CD4-positive, alpha-beta T cell treated with Interleukin-12 subunit alpha and Interleukin-12 subunit beta, for 1 hour (primary cell): ENCODE measurements at places on chromosomes 1 and 21.

DNA sequence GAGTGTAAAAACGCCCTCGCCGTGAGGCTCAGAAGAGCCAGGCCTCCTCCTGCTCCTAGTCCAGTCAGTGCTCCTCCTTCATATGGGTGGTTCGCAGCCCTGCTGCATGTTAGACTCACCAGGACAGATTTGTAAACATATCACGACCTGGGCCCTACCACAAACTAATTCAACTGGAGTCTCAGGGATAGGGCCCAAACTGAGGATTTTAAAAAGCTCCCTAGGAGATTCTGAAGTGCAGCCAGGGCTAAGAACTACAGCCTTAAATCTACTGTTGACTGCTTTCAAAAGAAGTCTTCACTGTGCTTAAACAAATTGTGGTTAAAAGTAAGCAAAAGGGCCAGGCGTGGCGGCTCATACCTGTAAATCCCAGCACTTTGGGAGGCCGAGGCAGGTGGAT is 57.0 kb downstream of the CAMTA1 start:
- no peak for DNase-seq

DNA sequence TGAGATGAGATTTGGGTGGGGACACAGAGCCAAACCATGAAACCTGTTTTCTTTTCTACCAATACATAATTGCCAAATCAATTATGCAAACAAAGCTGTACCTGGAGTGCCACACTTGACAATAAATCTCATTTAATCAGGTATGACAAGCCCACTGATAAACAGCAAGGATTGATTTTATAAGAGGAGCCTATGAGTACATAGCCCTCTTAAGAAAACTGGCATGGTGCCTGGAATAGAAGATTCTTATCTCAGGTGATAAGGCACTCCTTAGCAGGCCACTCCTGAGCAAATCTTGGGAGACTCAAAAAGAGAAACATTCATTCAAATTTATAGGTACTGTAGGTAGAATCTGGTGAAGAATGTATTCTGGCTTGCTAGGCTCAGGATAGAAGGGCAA is 28.6 kb upstream of the PDE4B start:
- no peak for DNase-seq

GRCh38 chr1:171366816-171367215 is 52.8 kb downstream of the FMO4 start:
- no peak for DNase-seq

DNA sequence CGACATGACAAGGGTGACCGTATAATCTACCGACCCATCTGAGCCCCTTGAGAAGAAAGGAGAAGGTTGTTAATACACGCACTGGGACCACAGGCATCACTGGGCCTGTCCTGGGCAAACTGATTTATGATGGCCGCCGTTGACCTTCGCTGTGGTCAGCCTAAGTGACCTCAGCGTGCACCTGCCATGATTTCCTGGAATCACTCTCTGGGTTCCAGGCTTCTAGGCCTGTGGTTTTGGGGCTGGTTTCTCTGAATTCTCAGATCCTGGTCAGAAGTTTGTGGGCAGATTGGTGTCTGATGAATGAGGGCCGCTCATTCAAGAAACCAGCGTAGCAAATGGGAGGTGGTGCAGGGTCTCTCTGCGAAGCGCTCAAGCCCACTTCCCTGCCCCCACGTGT is 64.0 kb downstream of the SIK1 start:
- DNase-seq: peak; percentile 14
